Cardiac ventricle fibroblast (primary cell): ENCODE measurements at places on chromosomes 7 and 10. TPM values are rescaled to one million over a fixed set of nuclear protein-coding genes. Genes with fewer than 3 reads are reported as not detected.

The WNT2 gene
- total RNA-seq = not detected in 2 replicates

The EPO gene
- not detected in 2 replicates for total RNA-seq

The LRIT1 gene
- total RNA-seq = not detected in 2 replicates

The TTYH3 gene
- total RNA-seq = 46.9 and 50.0 TPM in 2 replicates

The LUC7L2 gene
- 32.3 and 38.1 TPM in 2 replicates for total RNA-seq

The ADCYAP1R1 gene
- total RNA-seq = 0.69 and 1.2 TPM in 2 replicates

The TAF3 gene
- total RNA-seq = 3.6 and 4.0 TPM in 2 replicates

The SLC29A4 gene
- 1.6 and 3.1 TPM in 2 replicates for total RNA-seq

The TRPV6 gene
- not detected in 2 replicates for total RNA-seq

The COBL gene
- 0.06 TPM in 1 of 2 replicates, not detected in the other for total RNA-seq

The GPR141 gene
- total RNA-seq = not detected in 2 replicates

The HYAL4 gene
- not detected in 2 replicates for total RNA-seq

The PLA2G12B gene
- total RNA-seq = not detected in 2 replicates

The CDK14 gene
- total RNA-seq = 23.0 and 25.7 TPM in 2 replicates

The NKX2-3 gene
- total RNA-seq = not detected in 2 replicates

The REPIN1 gene
- 25.9 and 41.2 TPM in 2 replicates for total RNA-seq

The CYP26C1 gene
- under 0.01 and 0.05 TPM in 2 replicates for total RNA-seq

The DTX2 gene
- total RNA-seq = 7.8 and 17.3 TPM in 2 replicates

The TMEM184A gene
- total RNA-seq = not detected in 2 replicates

The FAM241B gene
- not detected in 2 replicates for total RNA-seq

The UPK3B gene
- total RNA-seq = not detected in 2 replicates

The ZNF735 gene
- total RNA-seq = not detected in 2 replicates

The CUBN gene
- 1.4 and 7.2 TPM in 2 replicates for total RNA-seq

The SLC16A9 gene
- 0.37 and 0.59 TPM in 2 replicates for total RNA-seq

The AKR1B15 gene
- not detected in 2 replicates for total RNA-seq

The NANOS1 gene
- 1.7 and 2.0 TPM in 2 replicates for total RNA-seq

The PRSS37 gene
- total RNA-seq = not detected in 2 replicates

The ADAMTS14 gene
- total RNA-seq = 0.50 and 0.83 TPM in 2 replicates

The TFEC gene
- total RNA-seq = not detected in 2 replicates

The CRTAC1 gene
- not detected in 2 replicates for total RNA-seq

The SFRP4 gene
- 0.25 and 1.5 TPM in 2 replicates for total RNA-seq

The ACHE gene
- not detected in 2 replicates for total RNA-seq

The LRRN3 gene
- total RNA-seq = 0.87 and 7.9 TPM in 2 replicates

The TRPV5 gene
- not detected in 2 replicates for total RNA-seq

The FAM25G gene
- total RNA-seq = not detected in 2 replicates

The RNF32 gene
- 1.5 and 1.7 TPM in 2 replicates for total RNA-seq

The HK1 gene
- total RNA-seq = 105 and 112 TPM in 2 replicates

The NEUROD6 gene
- not detected in 2 replicates for total RNA-seq

The C10orf105 gene
- 0.06 TPM in 1 of 2 replicates, not detected in the other for total RNA-seq

The C10orf143 gene
- total RNA-seq = 1.1 and 3.2 TPM in 2 replicates

The MYL10 gene
- not detected in 2 replicates for total RNA-seq

The TSPAN12 gene
- total RNA-seq = 0.88 and 1.7 TPM in 2 replicates

The GJD4 gene
- not detected in 2 replicates for total RNA-seq

The IPMK gene
- total RNA-seq = 10.2 and 11.9 TPM in 2 replicates

The PLXNA4 gene
- total RNA-seq = 22.8 and 26.0 TPM in 2 replicates

The GIMAP6 gene
- total RNA-seq = 1.9 and 2.6 TPM in 2 replicates

The ITIH5 gene
- 0.19 and 0.24 TPM in 2 replicates for total RNA-seq
